ENCODE measurements at places on chromosomes 4 and X.
A peak's percentile ranks its signal among the peaks of the same experiment; 100 is the strongest.

- peak; percentile 23 for DNase-seq
Observed at GRCh38 chr4:169620880-169621248, 486 bp downstream of the CLCN3 start.

GRCh38 chr4:124937993-124938392 is 225.5 kb upstream of the ANKRD50 start:
- DNase-seq = no peak

GRCh38 chr4:148060264-148061140 is 328.6 kb downstream of the ARHGAP10 start:
- DNase-seq = no peak

DNA sequence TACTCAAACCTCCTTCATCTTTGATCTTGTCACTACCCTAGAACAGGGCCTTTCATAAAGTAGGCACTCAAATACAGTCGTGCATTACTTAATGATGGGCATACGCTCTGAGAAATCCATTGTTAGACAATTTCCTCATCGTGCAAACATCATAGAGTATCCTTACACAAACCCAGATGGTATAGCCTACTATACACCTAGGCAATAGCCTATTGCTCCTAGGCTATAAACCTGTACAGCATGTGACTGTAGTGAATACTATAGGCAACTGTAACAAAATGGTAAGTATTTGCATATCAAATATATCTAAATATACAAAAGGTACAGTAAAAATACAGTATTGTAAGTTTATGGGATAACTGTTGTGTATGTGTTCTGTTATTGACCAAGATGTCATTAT is 31.9 kb downstream of the CLDN2 start:
- DNase-seq = no peak

GRCh38 chr4:113781439-113782040 is 20.0 kb upstream of the CAMK2D start:
- no peak for DNase-seq

DNA sequence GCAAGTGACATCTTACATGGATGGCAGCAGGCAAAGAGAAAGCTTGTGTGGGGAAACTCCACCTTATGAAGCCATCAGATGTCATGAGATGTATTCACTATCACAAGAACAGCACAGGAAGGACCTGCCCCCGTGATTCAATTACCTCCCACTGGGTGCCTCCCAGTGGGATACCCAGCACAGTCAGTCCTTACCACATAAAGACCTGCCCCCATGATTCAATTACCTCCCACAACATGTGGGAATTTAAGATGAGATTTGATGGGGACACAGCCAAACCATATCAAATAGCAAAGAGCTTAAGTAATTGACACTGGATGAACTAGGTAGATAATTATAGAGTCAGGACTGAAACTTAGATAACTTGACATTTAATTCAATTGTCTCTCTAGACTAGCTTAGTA is 85.6 kb downstream of the SLIT2 start:
- peak; percentile 28 for DNase-seq

GRCh38 chr4:155745984-155746383 is 12.8 kb upstream of the GUCY1B1 start:
- no peak for DNase-seq

- no peak for DNase-seq
Observed at GRCh38 chr4:121728798-121729226, 32.0 kb upstream of the ANXA5 start.

DNA sequence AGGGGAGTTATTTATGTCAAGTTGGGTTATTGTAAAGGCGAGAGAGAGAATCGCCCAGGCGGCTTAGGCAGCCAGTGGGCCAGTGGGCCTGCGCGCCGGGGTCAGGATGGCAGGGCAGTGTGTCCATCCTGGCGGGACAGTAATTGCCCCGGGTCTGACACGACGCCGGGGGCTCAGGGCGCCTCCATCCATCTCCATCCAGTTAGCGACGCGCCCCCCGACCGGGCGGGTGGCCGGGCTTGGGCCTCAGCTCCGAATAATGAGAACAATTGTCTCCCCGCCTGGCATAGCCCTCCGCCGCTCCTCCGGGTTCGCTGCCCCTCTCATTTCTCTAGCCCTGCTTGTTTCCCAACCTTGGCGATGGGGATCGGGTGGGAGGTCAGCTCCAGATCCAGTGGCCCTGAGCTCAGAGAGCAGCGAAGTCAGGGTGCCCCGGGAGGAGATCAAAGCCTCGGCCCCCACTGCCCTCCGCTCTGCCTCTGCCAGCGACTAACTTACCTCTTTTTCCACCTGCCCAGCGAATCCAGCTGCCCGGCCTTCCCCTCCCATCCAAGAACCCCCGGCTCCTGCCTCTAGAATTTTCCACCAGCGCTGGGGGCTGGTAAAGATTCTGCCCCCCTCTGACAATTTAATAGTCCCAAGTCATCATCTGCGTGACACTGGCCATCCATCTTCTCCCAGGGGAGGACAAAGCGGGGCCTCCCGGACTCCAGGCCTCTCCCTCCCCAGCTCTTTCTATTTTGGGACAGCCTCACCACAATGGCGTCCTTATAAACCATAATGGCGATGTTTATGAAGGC is 56.9 kb upstream of the TMEM33 start:
- peak; percentile 72 for DNase-seq

GRCh38 chr4:88283661-88284438 is 511 bp downstream of the PPM1K start:
- DNase-seq = peak; percentile 53

DNA sequence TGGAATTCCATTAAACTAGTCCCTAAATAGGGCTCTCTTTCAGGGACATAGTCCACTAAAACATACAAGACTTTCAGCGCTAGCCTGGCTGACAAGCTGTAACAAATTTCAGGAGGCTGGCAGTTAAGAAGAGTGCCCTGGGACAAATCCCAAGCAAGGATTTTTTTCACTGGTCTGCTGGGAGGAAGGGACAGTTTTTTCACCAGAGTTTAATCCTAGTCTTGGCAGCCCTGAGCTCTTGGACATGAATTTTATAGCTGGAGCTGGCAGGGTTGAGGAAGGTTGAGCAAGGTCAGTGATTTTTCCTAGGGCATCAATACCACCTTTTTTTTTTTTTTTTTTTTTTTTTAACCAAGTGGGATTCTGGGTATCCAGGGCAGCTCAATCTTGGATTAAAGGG is 184.4 kb downstream of the SH2D1A start:
- DNase-seq = no peak

- no peak for DNase-seq
Observed at GRCh38 chr4:139523076-139523475, 32.9 kb downstream of the SETD7 start.
